ENCODE measurements at places on chromosomes 6 and 20. TPM values are rescaled to one million over a fixed set of nuclear protein-coding genes. Genes with fewer than 3 reads are reported as not detected.

Gene TREML2
- not detected for total RNA-seq

Gene PRR18
- not detected for total RNA-seq

Gene PPP1R14C
- total RNA-seq: 0.37 TPM

Gene HLA-DOA
- total RNA-seq: 8.4 TPM

Gene ZBTB2
- total RNA-seq: 9.1 TPM

Gene IGF2R
- 98.5 TPM for total RNA-seq

Gene EYA4
- total RNA-seq: 0.17 TPM

Gene RAET1G
- 0.52 TPM for total RNA-seq

DNA sequence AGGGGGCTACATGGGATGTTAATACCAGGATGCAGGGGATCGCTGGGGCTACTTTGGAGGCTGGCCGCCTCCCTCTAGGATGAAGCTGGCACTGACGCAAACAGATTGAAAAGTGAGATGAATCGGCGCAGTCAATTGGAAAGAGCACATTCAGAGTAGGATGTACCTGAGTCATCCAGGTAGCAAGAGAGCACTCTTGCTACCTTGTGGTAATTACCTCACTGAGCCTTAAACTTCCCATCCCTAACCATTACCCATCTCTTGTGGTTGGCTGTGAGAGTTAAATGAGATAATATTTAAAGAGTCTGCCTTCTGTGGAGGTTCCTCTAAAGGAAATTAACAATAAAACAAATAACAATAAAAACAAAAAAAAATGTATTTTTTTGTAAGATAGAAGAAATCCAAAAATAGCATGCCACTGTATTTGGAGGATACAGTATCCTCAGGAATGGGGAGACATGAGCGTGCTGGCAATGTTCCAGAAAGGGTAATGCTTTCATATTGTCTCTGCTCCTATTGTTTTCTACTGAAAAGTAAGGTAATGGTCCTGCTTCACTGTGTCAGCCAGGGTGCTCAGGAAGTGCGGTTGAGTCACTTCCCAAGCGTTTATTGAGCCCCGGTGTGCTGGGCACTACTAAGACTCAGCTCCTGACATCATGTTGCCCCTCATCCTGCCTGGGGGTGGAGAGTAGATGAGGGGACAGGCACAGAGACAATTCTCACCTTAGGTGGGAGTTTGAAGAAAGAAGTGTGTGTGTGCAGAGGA is 301.1 kb downstream of the EYA4 start:
- no peak for DNase-seq

- DNase-seq: no peak
These were observed 29.0 kb downstream of the HDGFL1 start for GRCh38 chr6:22598339-22598738.

DNA sequence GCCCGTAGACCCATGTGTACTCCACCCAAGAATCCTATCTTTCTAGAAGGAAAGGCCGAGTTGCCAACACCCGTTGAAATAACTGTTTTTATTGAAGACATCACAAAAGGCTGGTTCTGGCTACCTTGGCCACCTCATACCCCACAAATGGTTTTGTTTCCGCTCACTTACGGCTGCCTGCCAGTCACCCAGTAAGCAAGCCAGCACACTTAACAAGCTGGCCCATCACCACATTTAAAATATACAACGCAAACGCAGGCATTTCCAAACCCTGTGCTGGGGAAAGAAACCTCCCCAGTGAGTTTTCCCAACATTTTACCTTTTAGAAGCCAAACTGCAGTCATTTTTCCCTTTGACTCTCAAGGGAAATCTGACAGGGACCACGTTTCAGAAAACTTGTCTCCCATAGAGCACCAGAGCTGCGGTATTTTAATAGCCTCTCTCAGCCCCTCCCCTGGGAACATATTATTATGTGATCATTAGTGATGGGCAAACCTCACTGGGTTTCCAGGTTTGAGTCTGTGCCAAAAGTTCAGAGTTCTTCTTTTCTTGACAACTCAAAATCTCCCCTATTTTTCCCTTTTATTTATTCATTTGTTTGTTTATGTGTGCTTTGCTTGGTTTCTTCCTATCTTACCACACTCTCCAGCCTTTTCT is 36.7 kb upstream of the BMP2 start:
- DNase-seq: no peak

GRCh38 chr6:39309942-39310531 is 4.2 kb downstream of the KCNK17 start:
- DNase-seq: peak; percentile 79

- no peak for DNase-seq
These were observed 15.0 kb upstream of the JARID2 start for GRCh38 chr6:15230827-15231226.

DNA sequence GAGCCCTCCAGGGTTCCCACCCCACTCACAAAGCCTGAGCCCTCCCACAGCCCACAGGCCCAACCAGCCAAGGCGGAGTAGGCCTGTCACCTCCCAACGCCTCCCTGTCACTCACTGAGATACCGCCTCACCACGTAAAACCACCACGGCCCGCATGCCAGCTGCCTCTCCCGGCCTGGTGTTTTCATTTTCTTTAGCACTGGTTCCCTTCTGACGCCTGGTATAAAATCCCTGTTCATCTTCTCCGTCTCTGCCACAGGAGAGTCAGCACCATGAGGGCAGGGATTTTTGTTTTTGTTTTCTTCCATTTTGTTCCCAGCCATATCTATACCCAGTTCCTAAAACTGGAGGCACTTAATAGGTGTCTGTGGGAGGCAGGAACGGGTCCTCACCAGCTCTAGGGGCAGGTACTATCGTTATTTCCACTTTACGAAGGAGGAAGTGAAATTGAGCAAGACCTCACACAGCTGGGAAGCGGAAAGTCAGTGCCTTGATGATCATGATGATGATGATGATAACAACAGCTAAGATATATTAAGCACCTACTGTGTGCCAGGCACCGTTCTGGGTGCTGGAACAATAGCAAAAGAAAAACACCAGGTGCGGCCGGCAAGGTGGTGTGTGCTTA is 58.6 kb downstream of the SNAI1 start:
- no peak for DNase-seq

DNA sequence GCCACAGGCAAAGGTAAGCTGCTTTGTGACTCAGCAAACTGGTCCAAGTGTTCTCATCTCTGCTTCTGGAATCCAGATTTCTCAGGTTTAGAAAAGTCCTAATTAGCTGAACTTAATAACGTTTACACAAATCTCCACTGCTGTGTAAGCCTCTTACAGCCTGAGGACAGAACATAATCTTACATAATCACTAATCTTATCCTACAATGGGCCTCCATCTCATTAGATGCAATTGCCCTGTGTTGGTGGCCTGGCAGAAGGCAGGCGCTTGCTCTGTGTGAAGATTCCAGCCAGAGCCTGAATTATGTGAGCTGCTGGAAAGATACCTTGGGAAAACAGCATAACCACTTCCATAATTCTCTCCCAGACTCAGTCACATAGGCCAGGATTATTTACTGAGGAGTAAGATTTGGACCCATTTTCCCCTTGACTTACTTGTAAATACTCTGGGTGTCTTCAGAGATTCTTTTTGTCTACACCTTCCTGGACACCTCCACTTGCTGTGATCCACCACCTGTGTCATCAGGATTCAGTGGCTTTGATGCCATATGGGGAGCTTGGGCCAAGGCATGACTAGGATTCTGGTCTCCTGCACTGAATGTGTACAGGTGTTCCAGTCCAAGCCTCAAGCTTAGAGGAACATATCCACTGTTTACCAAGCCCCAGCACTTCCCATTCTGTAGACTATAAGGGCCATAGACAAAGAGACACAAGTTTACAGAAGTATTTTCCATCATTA is 104.4 kb downstream of the C6orf118 start:
- DNase-seq: no peak

DNA sequence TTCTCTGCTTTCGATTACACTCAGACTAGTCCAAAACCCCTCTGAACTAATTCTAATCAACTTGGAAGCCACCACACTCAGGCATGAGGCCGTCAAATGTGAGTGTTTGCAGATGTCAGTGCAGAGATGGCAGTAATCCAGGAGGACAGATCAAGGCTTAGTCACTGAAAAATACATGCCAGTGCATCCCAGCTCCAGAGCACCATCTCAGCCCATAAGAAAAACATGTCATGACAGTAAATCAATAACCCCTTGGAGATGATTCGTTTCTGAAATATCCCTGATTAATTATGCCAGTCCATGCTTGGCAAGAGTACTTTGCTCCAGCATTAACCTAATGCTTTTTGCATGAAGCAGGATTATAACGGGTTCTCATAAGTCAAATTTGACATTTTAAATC is 179.5 kb downstream of the ADAT2 start:
- DNase-seq: peak; percentile 16

- peak; percentile 76 for DNase-seq
These were observed 33.7 kb downstream of the SRSF3 start for GRCh38 chr6:36627801-36628246.

- no peak for DNase-seq
These were observed 159.2 kb downstream of the CD109 start for GRCh38 chr6:73854998-73855718.

GRCh38 chr6:115902436-115902835 is 158.3 kb downstream of the FRK start:
- no peak for DNase-seq

Data from mucosa of gallbladder (tissue), 1 donor.